NCI-H1105 (cell line): ENCODE measurements at places on chromosomes 1 and 21.

DNA sequence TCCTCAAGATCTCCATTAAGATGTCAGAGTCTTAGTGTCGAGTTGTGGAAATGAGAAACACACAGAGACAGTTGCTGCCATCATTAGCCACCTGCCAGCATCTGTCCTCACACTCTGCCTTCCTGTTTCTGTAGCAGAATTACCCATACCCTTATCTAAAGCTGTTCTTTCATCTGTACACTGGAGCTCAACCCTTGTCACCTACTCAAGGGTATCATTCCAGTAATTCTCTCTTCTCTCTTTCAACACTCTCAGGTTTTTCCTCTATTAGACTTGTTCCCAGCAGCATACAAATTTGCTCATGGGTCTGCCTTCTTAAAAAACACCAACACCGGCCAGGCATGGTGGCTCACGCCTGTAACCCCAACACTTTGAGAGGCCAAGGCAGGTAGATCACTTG is 27.4 kb upstream of the RNF2 start:
- DNase-seq: no peak

- no peak for DNase-seq
Observed at GRCh38 chr1:84000954-84001495, 2.1 kb upstream of the TTLL7 start.

- no peak for DNase-seq
Observed at GRCh38 chr1:104291156-104291555, 541.5 kb downstream of the AMY1C start.

- no peak for DNase-seq
Observed at GRCh38 chr1:160799641-160800040, 3.7 kb downstream of the LY9 start.

DNA sequence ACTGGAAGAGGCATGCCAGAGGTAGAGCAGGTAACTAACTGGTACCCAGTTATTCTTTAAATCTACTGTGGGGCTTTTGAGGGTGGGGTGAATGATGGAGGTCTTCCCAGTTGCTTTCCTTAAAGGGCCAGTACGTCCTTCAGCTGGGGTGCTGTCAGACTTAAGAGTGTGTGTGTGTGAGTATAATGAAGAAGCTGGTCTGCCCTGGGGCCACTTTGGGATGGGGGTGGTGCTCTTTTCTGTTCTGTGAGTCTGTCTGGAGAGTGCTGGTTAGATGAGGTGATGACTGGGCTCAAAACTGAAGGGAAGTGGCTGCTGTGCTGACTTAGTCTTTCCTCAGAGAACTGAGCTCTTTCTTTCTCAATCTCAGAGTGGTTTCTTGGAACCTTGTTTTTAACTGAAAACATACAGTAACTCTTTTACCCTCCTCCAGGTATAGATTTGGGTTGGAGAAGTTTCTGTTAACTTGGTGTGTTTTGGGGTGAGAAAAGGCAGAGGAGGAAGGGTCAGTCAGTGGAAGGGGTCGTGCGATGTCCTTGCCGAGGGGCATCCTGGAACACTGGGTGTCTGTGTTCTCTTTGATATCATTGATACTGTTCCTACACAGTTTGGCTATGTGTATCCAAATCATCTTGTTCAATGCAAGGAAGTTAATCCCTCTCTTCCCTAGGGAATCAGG is 746 bp downstream of the MACF1 start:
- no peak for DNase-seq

- DNase-seq: no peak
Observed at GRCh38 chr21:16502273-16502672, 772.5 kb downstream of the USP25 start.

DNA sequence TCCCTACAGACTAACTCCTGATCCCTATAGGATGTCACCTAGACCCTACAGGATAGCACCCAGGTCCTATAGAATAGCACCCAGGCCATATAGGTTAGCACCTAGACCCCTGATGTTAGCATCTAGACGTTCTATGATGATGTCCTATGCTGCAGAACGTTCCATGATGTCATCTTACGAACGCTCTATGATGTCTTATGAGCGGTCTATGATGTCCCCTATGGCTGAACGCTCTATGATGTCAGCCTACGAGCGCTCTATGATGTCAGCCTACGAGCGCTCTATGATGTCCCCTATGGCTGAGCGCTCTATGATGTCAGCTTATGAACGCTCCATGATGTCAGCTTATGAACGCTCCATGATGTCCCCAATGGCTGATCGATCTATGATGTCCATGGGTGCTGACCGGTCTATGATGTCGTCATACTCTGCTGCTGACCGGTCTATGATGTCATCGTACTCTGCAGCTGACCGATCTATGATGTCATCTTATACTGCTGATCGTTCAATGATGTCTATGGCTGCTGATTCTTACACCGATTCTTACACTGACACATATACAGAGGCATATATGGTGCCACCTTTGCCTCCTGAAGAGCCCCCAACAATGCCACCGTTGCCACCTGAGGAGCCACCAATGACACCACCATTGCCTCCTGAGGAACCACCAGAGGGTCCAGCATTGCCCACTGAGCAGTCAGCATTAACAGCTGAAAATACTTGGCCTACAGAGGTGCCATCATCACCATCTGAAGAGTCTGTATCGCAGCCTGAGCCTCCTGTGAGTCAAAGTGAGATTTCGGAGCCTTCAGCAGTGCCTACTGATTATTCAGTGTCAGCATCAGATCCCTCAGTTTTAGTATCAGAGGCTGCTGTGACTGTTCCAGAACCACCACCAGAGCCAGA is 9.5 kb downstream of the SON start:
- DNase-seq: no peak

DNA sequence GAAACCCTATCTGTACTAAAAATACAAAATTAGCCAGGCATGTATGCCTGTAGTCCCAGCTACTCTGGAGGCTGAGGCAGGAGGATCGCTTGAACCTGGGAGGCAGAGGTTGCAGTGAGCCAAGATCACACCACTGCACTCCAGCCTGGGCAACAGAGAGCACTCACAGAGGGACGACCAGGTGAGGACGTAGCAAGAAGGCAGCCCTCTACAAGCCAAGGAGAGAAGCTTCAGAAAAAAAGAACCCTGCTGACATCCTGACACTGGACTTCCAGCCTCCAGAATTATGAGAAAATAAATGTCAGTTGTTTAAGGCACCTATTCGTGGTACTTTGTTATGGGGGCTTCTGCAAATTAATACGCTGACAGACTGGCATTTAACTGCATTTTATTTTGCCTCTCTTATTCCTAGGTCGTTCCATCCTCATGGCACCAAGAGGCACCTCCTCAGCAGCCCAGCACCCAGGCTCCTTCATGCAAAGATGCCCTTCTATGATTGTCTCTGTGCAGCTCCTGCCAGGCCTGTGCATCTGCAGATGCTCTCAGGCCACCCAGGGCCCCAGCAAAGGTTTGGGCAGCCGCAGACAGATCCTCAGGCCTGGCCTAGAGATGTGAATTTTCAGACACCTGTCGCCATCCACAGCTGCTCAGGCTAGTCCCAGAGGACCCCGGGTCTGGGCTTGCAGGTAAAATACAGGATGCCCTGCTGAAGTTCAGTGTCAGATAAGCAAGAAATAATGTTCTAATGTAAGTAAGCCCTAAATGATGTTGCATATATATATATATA is 86.0 kb upstream of the COX20 start:
- DNase-seq: no peak

- DNase-seq: no peak
Observed at GRCh38 chr21:45265721-45266517, 21.8 kb downstream of the POFUT2 start.

DNA sequence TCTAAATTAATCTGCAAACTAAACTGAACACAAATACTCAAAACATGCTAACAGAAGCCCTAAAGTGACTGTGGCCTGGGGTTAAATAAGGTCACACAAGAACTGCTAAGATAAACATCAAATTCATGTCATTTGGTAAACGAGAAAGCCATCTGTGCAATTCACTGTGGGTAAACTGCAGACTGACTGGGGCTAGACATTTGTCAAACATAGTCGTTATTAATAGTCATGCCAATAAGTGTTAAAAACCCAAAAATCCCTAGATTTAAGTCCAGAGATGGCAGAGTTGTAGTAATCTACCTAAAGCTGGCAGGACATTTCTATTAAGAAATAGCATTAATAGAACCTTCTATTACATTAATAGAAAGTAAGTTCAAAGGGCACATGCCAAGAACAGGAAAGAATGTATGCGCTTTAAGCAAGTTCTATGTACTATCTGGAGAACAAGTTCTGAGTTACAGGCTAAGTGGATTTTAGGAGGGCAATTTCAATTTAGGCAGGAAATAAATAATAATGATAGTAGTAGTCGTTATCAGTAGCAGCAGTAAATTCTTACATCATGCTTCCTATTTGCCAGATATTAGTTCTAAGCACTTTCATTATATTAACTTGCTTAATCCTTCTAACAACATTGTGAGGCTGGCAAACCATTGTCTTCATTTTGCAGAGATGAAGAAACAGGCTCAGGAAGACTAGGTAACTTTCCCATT is 8.6 kb downstream of the EDEM3 start:
- DNase-seq: no peak
